NCI-H460 (cell line): ENCODE measurements at places on chromosomes 4 and X.
A peak's percentile ranks its signal among the peaks of the same experiment; 100 is the strongest.

DNA sequence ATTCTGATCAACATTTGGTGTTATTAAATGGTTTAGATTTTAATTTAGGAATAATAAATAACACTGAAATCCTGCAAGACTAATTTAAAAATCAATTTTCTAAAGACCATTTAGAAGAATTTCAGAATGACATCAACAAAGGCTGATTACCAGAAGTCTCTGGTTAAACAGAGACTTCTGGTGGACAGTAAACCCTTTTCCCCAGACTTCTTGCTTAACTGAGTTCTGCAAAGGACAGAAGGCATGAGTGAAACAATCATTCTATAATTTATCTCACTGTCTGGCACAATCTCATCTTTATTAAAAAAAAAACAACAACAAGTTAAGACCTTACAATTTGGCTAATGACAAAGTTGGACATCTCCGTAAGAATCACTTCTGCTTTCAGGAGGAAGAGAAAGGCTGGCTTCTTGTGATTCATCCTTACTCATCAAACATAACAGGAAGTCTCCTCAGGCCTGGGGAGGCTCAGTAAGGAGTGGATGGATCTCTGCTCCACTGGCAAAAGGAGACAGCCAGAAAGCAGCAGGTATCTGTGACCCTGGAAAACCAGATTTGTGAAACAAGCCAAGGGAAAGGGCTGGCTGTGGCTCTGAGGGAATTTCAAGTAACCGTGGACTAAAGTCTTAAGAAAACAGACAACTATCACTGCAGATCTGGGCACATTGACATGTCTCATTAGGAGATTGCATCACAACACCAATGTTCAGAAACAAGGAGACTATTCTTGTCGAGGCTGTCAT, 908 bp upstream of the TLR6 start:
- peak; percentile 87 for DNase-seq

DNA sequence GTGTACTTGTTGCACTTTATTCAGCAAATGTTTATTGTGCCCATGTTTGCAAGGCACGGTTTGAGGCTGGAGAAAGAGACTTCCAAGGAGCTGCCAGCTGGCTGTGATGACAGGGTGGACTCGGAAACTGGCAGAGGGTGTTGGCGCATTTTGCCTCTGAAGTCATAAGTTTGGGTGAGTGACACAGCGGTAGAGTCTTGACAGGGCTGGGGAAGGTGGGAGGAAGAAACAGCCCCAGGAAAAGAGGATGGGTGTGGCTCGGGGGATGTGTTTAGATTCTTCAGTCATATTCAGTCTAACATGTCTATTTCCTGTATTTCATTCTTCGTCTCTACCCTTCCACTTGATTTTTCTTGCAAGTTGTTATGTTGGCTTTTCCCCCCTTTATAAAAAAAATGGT, 77.0 kb upstream of the STOX2 start:
- no peak for DNase-seq

DNA sequence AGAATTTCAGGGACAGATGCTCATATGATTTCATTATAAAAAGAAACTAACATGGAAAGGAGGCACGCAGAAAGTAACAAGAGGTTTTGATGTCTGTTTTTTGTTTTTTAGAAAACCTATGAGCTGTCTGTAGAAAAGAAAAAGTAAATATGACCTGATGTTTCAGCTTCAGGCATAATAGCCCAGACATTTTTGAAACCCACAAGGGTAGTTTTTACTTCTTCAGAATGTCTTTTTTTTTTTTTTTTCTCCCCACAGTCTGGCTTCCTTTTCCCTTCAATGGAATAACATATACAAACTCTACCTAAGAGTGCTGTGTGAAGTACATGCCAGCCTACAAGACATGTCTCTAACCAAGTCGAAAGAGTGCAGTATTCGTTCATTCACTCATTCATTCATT, 18.3 kb upstream of the STX18 start:
- DNase-seq, result no peak

GRCh38 chr4:159240046-159240445, 137.2 kb downstream of the RAPGEF2 start:
- no peak for DNase-seq
